ENCODE measurements at places on chromosomes 2 and 18. TPM values are rescaled to one million over a fixed set of nuclear protein-coding genes. Genes with fewer than 3 reads are reported as not detected.

DNA sequence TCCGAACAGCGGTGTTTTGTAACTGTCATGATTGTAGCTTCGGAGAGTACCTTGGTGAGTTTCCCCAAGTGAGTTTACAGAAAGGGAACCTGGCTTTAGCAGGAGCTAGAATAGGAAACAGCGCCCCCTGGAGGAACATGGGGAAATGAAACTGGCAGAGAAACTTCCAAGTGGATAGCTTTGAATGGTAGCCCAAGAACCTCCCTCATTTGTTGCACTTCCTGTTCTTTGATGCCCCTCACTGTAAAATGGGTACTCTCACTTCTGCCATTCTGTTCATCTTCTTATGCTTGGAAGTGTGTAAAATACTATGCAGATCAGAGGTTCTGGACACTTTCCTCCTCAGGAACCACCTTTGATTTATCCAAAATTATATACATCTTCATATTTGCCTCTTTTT, 36.2 kb downstream of the CHST10 start:
- H3K27me3 ChIP-seq: no peaks in the 10 kb centered on the region
- H3K4me3 ChIP-seq: no peak overlapping the region
- peak; percentile 87 for DNase-seq
- no peaks in the 10 kb centered on the region for H3K36me3 ChIP-seq
- no peak overlapping the region for H3K27ac ChIP-seq

- no peak overlapping the region for H3K27ac ChIP-seq
- DNase-seq: no peak
- H3K4me1 ChIP-seq: no peaks in the 10 kb centered on the region
- no peak overlapping the region for H3K4me3 ChIP-seq
- H3K36me3 ChIP-seq: no peaks in the 10 kb centered on the region
These were observed 51.6 kb downstream of the RRM2 start for GRCh38 chr2:10174173-10174572.

DNA sequence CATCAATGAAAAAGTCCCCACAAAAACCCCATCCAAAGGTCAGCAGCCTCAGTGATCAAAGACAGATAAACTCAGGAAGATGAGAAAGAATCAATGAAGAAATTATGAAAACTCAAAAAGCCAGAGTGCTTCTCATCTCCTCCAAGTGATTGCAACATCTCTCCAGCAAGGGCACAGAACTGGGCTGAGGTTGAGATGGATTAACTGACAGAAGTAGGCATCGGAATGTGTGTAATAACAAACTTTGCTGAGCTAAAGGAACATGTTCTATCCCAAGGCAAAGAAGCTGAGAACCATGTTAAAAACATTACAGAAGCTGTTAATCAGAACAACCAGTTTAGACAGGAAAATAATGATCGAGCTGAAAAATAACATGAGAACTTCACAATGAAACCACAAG, 442.8 kb upstream of the SYT4 start:
- no peaks in the 10 kb centered on the region for H3K4me1 ChIP-seq
- no peaks in the 10 kb centered on the region for H3K36me3 ChIP-seq
- no peak overlapping the region for H3K4me3 ChIP-seq
- no peak overlapping the region for H3K27ac ChIP-seq

GRCh38 chr2:147006736-147007141, 838.1 kb upstream of the ACVR2A start:
- no peak for DNase-seq
- H3K27ac ChIP-seq: no peak overlapping the region
- H3K4me3 ChIP-seq: no peak overlapping the region

DNA sequence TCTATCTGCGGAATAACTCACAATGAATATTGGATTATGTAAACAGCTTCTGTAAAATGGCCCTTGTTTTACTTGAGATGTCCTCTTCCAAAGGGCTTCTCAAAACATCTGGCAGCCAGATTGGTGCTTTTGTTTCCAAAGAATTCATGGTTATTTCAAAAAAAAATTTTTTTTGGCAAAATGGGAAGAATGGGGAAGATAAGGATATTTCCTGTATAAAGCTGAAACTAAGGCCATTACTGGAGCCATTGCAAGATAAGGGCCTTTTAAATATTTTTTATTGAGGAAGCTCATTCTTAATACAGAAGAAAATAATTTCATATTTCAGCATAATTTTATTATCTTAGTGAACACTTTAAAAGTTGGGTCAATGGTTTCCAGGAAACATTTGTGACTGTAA, 259.1 kb downstream of the GALNT13 start:
- H3K27me3 ChIP-seq: no peaks in the 10 kb centered on the region
- no peaks in the 10 kb centered on the region for H3K36me3 ChIP-seq
- H3K27ac ChIP-seq: no peak overlapping the region
- no peak overlapping the region for H3K4me3 ChIP-seq
- no peaks in the 10 kb centered on the region for H3K4me1 ChIP-seq

ACVR1C gene
- total RNA-seq: 1.1 TPM

All from right atrium auricular region (tissue), 2 donors.